ENCODE measurements at places on chromosomes 13 and 19. TPM values are rescaled to one million over a fixed set of nuclear protein-coding genes. Genes with fewer than 3 reads are reported as not detected.

The SBK3 gene
- total RNA-seq, result 1.0 TPM

GRCh38 chr13:39892721-39893685, 237.5 kb downstream of the COG6 start:
- no peak for DNase-seq

The KIR2DL3 gene
- not detected for total RNA-seq

The IGFL1 gene
- total RNA-seq, result not detected

DNA sequence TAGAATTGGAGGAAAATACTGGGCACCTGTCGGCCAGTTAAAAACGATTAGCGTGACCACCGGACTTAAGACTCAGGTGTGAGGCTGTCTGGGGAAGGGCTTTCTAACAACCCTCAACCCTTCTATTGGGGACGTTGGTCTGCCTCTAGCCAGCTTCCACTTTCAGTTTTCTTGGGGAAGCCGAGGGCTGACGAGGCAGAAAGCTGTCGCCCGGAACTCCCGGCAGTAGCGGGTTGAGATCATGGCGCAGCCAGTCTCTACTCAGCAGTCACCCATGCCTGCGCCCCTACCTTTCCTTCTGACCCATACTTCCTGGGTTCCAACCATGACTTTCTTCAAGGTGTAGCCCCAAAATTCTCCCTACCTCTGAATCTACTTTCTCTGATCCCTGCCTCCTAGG, 1424.1 kb downstream of the SLITRK1 start:
- DNase-seq, result no peak

The AKAP8L gene
- total RNA-seq, result 58.5 TPM

- no peak for DNase-seq
Observed at GRCh38 chr19:11425719-11426457, 6.8 kb upstream of the RGL3 start.

DNA sequence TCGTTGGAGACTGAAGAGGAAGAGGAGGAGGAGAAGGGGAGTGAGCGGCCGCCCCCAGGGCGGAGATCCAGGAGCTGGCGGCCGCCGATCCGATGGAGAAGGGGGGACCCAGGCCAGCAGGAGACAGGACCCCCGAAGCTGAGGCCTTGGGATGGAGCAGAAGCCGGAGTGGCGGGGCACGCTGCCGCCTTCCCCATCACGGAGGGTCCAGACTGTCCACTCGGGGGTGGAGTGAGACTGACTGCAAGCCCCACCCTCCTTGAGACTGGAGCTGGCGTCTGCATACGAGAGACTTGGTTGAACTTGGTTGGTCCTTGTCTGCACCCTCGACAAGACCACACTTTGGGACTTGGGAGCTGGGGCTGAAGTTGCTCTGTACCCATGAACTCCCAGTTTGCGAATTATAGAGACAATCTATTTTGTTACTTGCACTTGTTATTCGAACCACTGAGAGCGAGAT, 1.8 kb downstream of the GADD45B start:
- DNase-seq, result no peak

The HSH2D gene
- total RNA-seq, result not detected

DNA sequence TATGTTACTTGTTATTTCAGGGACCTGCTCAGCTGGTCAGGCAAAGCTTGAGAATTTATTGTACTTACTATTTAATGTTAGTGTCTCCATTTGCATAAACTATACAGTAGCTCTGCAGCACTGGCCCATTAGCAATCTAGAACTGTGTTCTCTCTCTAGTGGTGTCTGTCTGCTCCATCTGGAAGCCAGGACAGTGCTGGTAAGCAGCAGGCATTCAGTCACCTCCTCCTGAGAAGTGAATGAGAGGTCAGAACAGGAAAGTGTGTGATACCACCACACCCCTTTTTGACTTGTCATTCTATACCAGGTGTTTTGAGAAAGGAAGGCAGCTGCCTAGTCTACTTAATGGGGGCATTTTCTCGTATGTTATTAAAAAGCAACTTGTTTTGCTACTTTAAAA, 3.9 kb downstream of the COG3 start:
- no peak for DNase-seq

The ZNF547 gene
- 3.1 TPM for total RNA-seq

The KISS1R gene
- not detected for total RNA-seq

- DNase-seq, result no peak
Observed at GRCh38 chr13:30193279-30194234, 113.8 kb downstream of the KATNAL1 start.

The KLK3 gene
- total RNA-seq, result not detected

The TBXA2R gene
- not detected for total RNA-seq

GRCh38 chr19:51794885-51795490, at the start of gene FPR3:
FPR3 (plus strand) TSS chr19:51795157; CDS start chr19:51823749, 28,592 bp downstream.
- DNase-seq, result no peak

The SLC15A1 gene
- not detected for total RNA-seq

- no peak for DNase-seq
Observed at GRCh38 chr19:29084266-29084665, 128.7 kb downstream of the UQCRFS1 start.

DNA sequence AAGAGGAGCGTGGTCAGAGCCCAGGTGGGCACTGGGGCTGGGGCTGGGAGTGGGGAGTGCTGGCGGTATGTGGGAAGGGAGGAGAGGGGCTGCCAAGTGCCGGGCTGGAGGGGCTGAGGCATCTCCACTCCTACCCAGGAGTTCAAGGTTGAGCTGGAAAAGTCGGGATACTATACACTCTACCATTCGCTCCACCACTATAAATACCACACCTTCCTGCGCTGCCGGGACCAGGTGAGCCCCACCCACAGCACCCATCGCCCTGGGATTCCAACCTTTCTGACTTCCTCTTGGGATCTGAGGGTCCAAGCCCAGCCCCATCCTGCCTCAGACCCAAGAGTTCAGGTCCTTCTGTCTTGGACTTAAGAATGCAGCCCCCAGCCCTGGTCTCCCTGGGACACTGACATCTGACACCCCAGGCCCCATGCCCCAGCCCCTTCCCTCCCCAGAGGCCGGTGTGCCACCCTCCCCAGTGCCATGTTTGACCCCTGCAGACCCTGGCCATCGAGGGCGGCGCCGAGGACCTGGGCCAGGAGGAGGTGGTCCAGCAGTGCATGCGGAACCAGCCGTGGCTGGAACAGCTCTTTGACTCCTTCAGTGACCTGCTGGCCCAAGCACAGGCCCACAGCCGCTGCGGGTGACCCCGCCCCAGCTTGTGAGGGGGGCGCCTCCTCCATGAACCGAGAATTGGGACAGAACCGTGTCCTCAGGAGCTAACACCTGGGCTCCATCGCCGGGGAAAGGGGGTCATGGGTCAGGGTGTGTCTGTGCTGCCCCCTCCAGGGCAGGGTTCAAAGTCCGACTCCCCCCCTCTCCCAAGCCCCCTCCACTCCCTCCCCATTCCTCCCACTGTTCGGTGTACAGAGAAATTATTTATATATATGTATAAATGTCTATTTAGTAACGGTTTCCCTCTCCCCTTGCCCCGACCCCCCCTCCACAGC, 14.7 kb downstream of the RRAS start:
- DNase-seq, result no peak

DNA sequence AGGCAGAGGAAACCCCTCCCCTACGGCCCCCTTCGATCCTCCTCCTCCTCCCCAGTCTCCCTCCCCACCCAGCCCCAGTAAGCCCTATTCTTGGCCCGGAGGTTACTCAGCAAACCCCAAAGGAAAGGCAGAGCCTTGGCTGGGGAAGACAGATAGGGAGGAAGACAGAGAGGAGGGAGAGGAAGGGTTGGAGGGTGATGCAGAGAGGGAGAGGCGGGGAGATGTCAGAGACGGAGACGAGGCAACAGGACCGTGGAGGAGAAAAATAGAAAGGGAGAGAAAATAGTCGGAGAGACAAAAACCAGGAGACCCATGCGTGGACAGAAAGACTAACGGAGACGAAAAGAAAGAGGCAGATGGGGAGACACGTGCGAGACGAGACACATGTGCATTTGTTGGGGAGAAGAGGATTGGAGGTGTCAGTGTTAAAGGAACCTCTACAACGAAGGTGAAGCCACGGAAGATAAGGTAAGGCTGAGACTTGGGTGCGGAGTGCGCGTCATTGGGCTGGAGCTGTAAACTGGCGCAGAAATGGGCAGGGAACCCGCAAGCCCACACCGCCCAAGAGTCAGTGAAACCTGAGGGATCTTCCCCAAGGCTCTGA, 2.9 kb downstream of the TGFB1 start:
- no peak for DNase-seq

DNA sequence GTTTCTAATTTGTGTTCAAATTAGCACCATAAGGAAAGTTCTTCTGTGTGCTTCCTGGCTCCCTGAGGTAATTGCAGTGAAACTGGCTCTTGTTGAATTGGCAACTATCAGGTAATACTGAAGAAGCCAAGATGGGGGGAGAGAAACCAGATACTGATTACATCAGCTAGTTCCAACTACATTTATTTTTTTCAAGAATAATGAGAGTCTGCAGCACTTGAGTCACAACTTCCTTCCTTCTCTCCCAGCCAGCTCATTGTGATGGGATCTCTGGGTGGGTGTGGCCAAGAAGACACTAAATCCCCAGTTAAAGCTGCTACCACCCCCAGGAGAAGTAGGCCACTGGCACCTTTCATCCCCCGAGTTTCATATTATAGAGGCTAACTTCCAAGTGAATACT, 100.7 kb upstream of the RXFP2 start:
- DNase-seq, result no peak

GRCh38 chr19:38664503-38665211, 17.2 kb downstream of the ACTN4 start:
- DNase-seq, result no peak

DNA sequence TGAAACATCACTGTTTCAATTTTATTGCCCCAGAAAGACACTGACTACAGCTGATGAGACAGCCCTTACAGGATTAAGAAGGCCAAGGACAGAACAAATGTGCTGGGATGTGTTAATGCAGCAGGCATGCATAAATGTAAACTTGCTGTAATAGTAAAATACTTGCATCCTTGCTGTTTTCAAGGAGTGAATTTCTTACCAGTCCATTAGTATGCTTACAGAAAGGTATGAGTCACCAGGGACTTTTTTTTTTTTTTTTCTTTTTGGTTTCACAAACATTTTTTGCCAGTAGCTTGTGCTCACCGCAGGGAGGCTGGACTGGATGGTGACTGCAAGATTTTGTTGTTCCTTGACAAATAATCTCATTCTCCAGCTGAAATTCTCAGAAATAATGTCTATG, 55.1 kb downstream of the GPR180 start:
- peak; percentile 69 for DNase-seq

- DNase-seq, result no peak
Observed at GRCh38 chr13:95710313-95710712, 33.4 kb downstream of the DNAJC3 start.

GRCh38 chr13:27379694-27380641, 44.5 kb upstream of the GTF3A start:
- DNase-seq, result peak; percentile 39

The MTUS2 gene
- total RNA-seq, result not detected

The ZNF418 gene
- not detected for total RNA-seq

All from Caki2 (cell line).